ENCODE measurements at places on chromosomes 11 and 22.

- DNase-seq: no peak
These were observed 835 bp upstream of the RHOD start for GRCh38 chr11:67055812-67056211.

- no peak for DNase-seq
These were observed 113.6 kb downstream of the TEAD1 start for GRCh38 chr11:12787847-12788246.

- DNase-seq: no peak
These were observed 23.8 kb downstream of the OPCML start for GRCh38 chr11:133508468-133508867.

- no peak for DNase-seq
These were observed 85.8 kb downstream of the RELT start for GRCh38 chr11:73461964-73462363.

Data from CD4-positive, alpha-beta T cell treated with Interleukin-4 for 4 hours (primary cell).